Adrenal gland (tissue), 19 donors: ENCODE measurements at places on chromosomes 7 and 10. TPM values are rescaled to one million over a fixed set of nuclear protein-coding genes. Genes with fewer than 3 reads are reported as not detected.

DNA sequence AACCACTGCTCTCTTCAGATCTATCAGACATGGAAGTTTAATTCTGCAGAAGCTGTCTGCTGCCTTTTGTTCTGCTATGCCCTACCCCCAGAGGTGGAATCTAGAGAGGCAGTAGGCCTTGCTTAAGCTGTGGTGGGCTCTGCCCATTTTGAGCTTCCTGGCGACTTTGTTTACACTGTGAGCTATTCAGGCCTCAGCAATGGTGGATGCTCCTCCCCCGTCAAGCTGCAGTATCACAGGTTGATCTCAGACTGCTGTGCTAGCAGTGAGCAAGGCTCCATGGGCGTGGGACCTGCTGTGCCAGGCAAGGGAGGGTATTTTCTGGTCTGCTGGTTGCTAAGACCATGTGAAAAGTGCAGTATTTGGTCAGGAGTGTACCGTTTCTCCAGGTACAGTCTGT is 45.1 kb upstream of the CDK14 start:
- H3K27ac ChIP-seq: no peak overlapping the region
- H3K4me3 ChIP-seq: no peak overlapping the region
- H3K36me3 ChIP-seq: no peaks in the 10 kb centered on the region

The PNLIP gene
- total RNA-seq: 2.2 TPM

GRCh38 chr10:122503012-122503411 is 41.7 kb downstream of the HTRA1 start:
- H3K4me3 ChIP-seq: no peak overlapping the region
- DNase-seq: no peak
- no peak overlapping the region for H3K27ac ChIP-seq
- H3K36me3 ChIP-seq: no peaks in the 10 kb centered on the region
- no peaks in the 10 kb centered on the region for H3K27me3 ChIP-seq

The RSBN1L gene
- total RNA-seq: 17.4 TPM

DNA sequence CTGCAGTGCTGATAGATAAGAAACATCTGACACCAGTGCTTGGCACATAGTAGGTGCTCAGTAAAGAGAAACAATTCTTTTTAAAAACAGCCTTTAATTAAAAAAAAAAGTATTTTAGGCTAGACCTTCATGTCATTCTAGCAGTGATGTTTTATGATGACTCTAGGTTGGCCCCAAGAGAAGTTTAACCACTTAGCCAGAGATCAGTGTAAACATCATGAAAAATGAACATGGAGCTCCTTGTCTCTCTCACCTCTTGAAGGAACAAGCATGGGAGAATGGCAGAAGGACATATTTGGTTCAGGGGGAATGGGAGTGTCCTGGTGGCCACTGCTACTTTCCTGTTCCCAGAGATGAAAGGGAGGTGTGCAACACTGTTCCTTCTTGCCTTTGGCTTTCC is 641.0 kb downstream of the LRMDA start:
- no peak overlapping the region for H3K4me3 ChIP-seq
- no peak overlapping the region for H3K27ac ChIP-seq
- no peaks in the 10 kb centered on the region for H3K27me3 ChIP-seq
- H3K4me1 ChIP-seq: peaks cover 12% of the 10 kb centered on the region

- no peak overlapping the region for H3K4me3 ChIP-seq
- H3K27ac ChIP-seq: no peak overlapping the region
- no peaks in the 10 kb centered on the region for H3K36me3 ChIP-seq
- no peak for DNase-seq
- H3K27me3 ChIP-seq: no peaks in the 10 kb centered on the region
Observed at GRCh38 chr7:44454348-44454747, 36.1 kb downstream of the NUDCD3 start.

- H3K36me3 ChIP-seq: no peaks in the 10 kb centered on the region
- no peak overlapping the region for H3K4me3 ChIP-seq
- no peak overlapping the region for H3K27ac ChIP-seq
- no peaks in the 10 kb centered on the region for H3K27me3 ChIP-seq
- no peak for DNase-seq
Observed at GRCh38 chr7:128420773-128421172, 11.0 kb upstream of the IMPDH1 start.

GRCh38 chr7:138554674-138555073 is 94.6 kb downstream of the TRIM24 start:
- no peak for DNase-seq
- no peak overlapping the region for H3K27ac ChIP-seq
- no peaks in the 10 kb centered on the region for H3K4me1 ChIP-seq

The TLL2 gene
- total RNA-seq: 0.11 TPM

- no peak overlapping the region for H3K27ac ChIP-seq
- H3K4me3 ChIP-seq: no peak overlapping the region
- H3K4me1 ChIP-seq: no peaks in the 10 kb centered on the region
- H3K36me3 ChIP-seq: no peaks in the 10 kb centered on the region
- no peaks in the 10 kb centered on the region for H3K27me3 ChIP-seq
Observed at GRCh38 chr10:43044448-43044921, 32.4 kb upstream of the RET start.

DNA sequence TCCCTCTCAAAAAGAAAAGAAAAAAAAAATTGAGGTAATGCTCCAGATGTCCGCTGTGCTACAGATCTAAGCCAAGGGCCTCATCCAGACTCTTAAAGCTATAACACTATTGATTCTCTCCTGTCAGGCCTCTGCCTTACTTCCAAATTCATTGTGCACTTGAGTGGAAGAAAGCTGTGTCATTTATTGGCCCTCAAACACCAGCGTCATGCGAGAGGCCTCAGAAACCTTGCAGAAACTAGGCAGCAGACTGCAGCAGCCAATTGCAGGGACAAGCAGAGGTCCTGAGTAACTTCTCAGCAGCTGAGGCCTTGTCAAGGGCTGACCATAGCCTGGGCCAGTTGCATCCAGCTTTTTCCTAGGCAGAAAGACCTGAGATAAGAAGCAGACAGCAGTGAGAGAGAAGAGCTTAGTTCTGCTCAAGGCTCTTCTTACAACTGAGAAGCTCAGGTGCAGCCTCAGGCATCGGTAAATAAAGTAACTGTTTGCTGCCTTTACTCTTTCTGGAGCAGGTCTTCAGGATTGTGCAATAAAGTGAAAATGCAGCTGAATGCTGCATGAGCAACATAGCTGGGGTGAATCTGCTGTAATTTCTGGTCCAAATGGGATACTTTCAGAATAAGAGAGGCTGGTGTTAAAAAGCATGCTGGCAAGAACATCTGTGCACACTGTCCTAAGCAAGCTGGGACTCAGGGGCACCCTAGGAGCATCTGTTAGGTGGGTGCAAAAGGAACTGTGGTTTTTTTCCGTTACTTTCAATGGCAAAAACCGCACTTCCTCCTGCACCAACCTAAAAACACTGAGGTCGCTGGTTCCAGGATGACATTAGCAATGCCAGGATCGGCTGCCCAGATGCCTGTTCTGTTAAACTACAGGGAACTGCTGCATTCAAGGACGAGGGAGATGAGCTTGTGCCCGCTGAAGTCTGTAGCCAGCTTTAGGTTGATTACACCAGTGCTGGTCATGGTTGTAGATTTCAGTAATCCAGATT is 181.8 kb upstream of the PFKP start:
- H3K4me1 ChIP-seq: no peaks in the 10 kb centered on the region
- no peak for DNase-seq
- no peak overlapping the region for H3K27ac ChIP-seq
- H3K4me3 ChIP-seq: no peak overlapping the region
- no peaks in the 10 kb centered on the region for H3K27me3 ChIP-seq

DNA sequence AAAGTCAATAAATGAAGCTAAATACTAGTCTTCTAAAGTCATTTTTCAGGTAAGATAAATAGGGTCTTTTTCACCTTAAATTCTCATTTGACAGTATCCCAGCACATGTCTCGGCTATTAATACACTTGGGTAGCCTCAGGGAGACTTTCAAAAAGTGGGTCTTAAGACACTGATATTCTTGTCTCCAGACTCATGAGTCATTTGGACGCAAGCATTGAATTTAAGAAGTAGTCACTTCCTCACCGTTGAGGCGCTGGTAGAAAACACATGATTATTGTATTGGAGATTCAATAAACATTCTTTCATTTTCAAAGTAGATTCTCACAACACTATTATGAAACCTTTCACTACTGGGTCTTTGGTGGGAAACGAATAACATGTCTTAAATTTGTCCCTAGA is 108.9 kb upstream of the SP8 start:
- no peak overlapping the region for H3K4me3 ChIP-seq
- H3K27ac ChIP-seq: no peak overlapping the region
- H3K36me3 ChIP-seq: no peaks in the 10 kb centered on the region
- no peaks in the 10 kb centered on the region for H3K27me3 ChIP-seq
- DNase-seq: no peak
- no peaks in the 10 kb centered on the region for H3K4me1 ChIP-seq

The UCMA gene
- total RNA-seq: not detected

DNA sequence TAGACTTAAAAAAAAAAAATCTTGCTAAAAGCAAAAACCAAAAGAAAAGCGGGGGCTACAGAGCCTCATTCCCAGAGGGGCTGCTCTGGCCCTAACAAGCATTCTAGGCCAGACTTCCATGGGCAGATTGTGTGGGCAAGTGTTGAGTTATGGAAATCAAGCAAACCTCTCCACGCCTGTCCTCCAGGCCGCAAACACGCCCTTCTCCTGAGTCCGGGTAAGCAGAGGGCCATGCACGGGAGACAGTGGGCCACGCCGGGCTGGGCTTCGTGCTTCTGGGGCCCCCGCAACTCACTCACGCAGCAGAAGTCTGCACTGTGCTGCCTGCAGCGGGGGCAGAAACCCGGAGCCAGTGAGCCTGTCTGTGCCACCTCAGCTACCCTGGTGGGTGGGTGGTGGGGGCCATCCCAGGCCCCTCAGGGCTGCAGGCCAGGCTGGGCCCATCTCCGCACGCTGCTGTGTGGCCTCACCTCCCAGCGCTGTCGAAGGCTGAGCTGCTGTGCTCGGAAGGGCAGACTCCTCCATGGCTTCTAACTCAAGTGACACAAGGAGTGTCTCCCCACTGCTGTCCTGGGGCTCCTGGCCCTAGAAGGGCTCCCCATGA is 125.6 kb downstream of the FAM53B start:
- no peaks in the 10 kb centered on the region for H3K27me3 ChIP-seq
- H3K36me3 ChIP-seq: peaks cover 25% of the 10 kb centered on the region
- peaks cover 17% of the 10 kb centered on the region for H3K4me1 ChIP-seq

The TCAF2 gene
- 2.1 TPM for total RNA-seq

- H3K4me1 ChIP-seq: peaks cover 3% of the 10 kb centered on the region
- H3K27me3 ChIP-seq: no peaks in the 10 kb centered on the region
- no peak overlapping the region for H3K4me3 ChIP-seq
- H3K36me3 ChIP-seq: no peaks in the 10 kb centered on the region
- DNase-seq: no peak
Observed at GRCh38 chr10:7101451-7101850, 309.4 kb downstream of the SFMBT2 start.

DNA sequence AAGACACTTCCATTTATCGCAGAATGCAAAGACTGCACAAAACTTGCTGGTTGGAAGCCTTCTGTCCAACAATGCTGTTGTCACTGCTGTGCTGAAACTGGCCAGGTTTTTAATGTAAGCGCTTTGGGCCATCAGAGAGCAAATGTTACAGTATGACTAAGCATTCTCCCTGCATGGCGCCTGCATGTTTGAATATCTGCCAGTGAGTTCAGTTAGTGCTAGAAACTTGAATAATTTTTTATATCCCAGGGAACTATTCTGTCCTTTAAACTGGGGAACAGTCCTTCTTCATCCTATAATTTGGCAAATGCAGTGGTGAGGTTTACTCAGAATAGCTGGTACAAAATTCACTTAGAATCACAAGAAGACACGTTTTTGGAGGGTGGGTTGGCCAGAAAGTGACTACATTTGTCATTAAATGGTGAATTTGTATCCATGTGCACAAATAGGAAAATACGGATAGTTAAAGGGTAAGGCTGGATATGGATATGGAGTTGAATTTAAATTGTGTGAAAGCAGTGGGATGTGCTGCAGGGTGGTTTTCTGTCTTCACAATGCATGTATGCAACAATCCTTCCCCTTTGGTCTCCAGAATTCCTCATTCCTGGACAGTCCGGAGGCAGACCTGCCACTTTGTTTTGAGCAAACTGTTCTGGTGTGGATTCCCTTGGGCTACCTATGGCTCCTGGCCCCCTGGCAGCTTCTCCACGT is 1.7 kb downstream of the ABCC2 start:
- H3K4me1 ChIP-seq: no peaks in the 10 kb centered on the region
- peak; percentile 17 for DNase-seq
- H3K27me3 ChIP-seq: no peaks in the 10 kb centered on the region
- no peaks in the 10 kb centered on the region for H3K36me3 ChIP-seq
- no peak overlapping the region for H3K4me3 ChIP-seq

The IFIT1 gene
- 32.4 TPM for total RNA-seq

The GCK gene
- total RNA-seq: not detected

GRCh38 chr7:33807779-33808482 is 97.4 kb upstream of the BMPER start:
- no peak overlapping the region for H3K27ac ChIP-seq
- DNase-seq: no peak
- peaks cover 19% of the 10 kb centered on the region for H3K4me1 ChIP-seq

The KCND2 gene
- total RNA-seq: 0.84 TPM

The HYAL4 gene
- not detected for total RNA-seq

The NPC1L1 gene
- 0.08 TPM for total RNA-seq

The FBXL13 gene
- total RNA-seq: 6.8 TPM

DNA sequence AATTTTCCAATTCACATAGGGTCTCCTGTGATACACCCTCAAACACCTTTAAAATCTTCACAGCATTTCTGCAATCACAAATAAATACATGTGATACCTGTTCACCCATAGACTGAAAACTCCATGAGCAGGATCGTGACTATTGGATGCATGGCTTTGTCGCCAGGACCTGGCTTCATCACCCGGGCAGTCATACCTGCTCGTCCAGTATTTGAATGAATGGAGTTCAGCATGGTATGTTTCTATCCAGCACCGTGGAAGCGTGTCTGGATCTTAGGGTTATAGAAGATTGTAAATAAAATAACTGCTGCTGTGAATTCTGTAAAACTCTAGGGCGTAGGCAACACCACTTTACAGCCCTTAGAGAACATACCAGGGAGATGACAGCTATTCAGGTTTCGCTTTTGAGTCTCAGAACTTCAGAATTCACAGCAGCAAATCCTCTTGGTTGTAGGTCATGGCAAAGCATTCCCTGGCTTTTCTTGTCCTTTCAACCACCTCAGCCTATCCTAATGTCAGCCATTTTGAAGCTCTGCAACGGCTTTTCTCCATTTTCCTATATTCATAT is 47.4 kb upstream of the USP6NL start:
- no peaks in the 10 kb centered on the region for H3K36me3 ChIP-seq
- H3K27ac ChIP-seq: no peak overlapping the region
- H3K27me3 ChIP-seq: no peaks in the 10 kb centered on the region
- DNase-seq: no peak
- no peak overlapping the region for H3K4me3 ChIP-seq

The CFAP46 gene
- 0.63 TPM for total RNA-seq

The VSTM2A gene
- 0.52 TPM for total RNA-seq

DNA sequence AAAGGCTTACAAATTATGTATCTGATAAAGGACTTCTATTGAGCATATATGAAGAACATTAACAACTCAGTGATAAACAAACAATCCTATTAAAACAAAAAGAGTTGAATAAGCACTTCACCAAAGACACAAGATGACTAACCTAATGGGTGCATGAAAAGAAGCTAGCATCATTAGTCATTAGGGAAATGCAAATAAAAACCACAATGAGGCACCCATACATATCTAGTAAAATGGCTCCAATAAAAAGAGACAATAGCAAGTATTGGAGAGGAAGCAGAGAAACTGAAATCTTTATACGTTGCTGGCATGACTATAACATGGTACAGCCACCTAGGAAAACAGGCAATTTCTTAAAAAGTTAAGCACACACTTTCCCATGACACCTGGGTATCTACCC is 77.6 kb upstream of the ZMIZ1 start:
- no peak overlapping the region for H3K27ac ChIP-seq
- no peak overlapping the region for H3K4me3 ChIP-seq
- H3K36me3 ChIP-seq: no peaks in the 10 kb centered on the region
- no peaks in the 10 kb centered on the region for H3K4me1 ChIP-seq
- H3K27me3 ChIP-seq: no peaks in the 10 kb centered on the region
